MM.1S (cell line): ENCODE measurements at places on chromosomes 6 and 20.

DNA sequence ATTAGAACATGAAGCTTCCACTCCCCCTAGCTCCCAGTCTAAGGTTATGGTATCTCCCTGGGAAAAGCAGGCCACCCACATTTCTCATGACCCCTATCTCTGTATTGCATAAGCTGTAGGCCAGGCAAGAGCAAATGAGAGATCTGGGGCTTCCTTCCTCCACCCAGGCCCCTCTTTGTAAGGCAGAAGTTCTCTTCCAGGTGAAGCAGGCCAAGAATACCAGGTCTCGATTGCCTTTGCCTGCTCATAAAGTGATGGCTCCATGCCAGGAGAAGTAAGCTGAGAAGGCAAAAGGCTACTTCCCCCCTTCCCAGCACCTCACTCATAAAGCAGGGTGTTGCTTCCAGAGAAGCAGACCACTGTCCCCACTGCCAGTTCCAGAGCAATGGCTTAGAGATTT lies 144.1 kb upstream of the KCNK16 start:
- DNase-seq = no peak

- DNase-seq = no peak
Measured at GRCh38 chr6:159877256-159877808, 13.5 kb upstream of the MAS1 start.

DNA sequence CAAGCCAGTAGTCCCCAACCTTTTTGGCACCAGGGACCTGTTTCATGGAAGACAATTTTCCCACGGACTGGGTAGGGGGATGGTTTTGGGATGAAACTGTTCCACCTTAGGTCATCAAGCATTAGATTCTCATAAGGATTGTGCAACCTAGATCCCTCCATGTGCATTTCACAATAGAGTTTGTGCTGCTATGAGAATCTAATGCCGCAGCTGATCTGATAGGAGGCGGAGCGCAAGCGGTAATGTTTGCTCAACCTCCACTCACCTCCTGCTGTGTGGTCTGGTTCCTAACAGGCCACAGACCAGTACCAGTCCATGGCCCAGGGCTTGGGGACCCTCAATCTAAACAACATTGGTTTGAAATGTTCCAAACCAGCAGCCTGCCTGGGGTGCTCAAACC lies 137.0 kb upstream of the STXBP5 start:
- DNase-seq = no peak

DNA sequence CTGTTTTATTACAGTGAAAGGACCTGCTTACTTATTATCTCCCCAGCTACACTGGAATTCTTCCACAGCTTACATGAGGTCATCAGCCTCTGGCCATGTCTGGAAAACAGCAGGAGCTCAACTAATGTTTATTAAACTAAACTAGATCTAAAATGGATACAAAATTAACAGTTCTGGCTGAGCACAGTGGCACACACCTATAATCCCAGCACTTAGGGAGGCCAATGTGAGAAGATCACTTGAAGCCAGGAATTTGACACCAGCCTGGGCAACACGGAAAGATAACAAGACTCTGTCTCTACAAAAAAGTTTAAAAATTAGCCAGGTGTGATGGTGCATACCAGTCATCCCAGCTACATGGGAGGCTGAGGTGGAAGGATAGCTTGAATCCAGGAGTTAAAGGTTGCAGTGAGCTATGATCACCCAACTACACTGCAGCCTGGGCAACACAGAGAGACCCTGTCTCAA lies 220.8 kb upstream of the MARCKS start:
- no peak for DNase-seq

- DNase-seq = no peak
Measured at GRCh38 chr20:45429618-45430017, 13.7 kb downstream of the PIGT start.

DNA sequence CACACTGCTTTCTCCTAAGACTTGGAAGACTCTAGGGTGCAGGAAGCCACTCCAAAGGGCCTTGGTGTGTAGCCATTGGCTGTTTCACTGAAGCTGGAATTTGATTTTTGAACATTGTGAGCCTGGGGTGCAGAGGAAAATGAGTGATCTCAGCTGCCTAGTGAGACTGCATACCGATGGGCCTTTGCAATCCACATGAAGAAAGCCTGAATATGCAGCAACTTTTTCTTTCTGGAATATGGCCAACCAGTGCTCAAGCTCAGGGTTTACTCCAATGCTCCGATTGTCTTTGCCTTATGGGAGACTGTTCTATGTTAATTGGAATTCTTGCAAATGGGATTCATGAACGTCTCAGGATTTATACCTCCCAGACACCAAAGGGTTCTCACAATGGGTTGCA lies 242.6 kb downstream of the DOK5 start:
- DNase-seq = no peak

GRCh38 chr20:36506253-36506652 lies 35.1 kb upstream of the MYL9 start:
- peak; percentile 16 for DNase-seq

GRCh38 chr6:84416043-84416657 lies 188.7 kb upstream of the CEP162 start:
- no peak for DNase-seq

DNA sequence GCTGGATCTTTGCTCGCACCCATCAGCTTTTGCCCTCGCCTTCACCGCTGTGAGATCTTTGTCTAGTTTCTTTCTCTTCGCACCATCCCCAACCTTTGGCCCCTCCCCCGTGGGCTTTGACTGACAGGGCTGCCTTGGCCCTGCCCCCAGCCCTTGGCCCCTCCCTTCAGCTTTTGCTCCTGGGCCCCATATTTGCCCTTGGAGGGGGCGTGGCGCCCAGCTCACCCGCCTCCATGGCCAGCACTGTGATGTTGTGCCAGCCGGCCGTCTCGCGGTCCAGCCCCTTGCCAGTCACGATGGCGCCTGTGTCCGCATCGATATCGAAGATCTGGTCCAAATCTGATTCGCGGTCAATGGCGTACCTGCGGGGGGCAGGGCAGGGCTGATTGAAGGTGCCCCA lies 81.1 kb downstream of the CD40 start:
- no peak for DNase-seq

GRCh38 chr6:35161266-35161665 lies 20.1 kb upstream of the TCP11 start:
- DNase-seq = no peak

- no peak for DNase-seq
Measured at GRCh38 chr6:53043581-53043980, 21.6 kb upstream of the FBXO9 start.
